ENCODE measurements at places on chromosomes 11 and 22. TPM values are rescaled to one million over a fixed set of nuclear protein-coding genes. Genes with fewer than 3 reads are reported as not detected.

Gene KRTAP5-1
- not detected for total RNA-seq

Gene POU2AF3
- 2.7 TPM for total RNA-seq

Gene SNX32
- total RNA-seq: 0.38 TPM

Gene CABP2
- total RNA-seq: 0.05 TPM

Gene GDPD4
- total RNA-seq: not detected

DNA sequence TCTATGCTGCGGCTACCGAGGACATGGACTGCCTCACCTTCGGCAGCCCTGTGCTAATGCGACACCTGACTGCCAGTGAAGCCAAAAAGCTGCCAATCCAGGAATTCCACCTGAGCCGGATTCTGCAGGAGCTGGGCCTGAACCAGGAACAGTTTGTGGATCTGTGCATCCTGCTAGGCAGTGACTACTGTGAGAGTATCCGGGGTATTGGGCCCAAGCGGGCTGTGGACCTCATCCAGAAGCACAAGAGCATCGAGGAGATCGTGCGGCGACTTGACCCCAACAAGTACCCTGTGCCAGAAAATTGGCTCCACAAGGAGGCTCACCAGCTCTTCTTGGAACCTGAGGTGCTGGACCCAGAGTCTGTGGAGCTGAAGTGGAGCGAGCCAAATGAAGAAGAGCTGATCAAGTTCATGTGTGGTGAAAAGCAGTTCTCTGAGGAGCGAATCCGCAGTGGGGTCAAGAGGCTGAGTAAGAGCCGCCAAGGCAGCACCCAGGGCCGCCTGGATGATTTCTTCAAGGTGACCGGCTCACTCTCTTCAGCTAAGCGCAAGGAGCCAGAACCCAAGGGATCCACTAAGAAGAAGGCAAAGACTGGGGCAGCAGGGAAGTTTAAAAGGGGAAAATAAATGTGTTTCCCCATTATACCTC lies 3.3 kb downstream of the FEN1 start:
- no peak overlapping the region for H3K4me3 ChIP-seq
- H3K27ac ChIP-seq: no peak overlapping the region
- H3K36me3 ChIP-seq: peaks cover 16% of the 10 kb centered on the region

DNA sequence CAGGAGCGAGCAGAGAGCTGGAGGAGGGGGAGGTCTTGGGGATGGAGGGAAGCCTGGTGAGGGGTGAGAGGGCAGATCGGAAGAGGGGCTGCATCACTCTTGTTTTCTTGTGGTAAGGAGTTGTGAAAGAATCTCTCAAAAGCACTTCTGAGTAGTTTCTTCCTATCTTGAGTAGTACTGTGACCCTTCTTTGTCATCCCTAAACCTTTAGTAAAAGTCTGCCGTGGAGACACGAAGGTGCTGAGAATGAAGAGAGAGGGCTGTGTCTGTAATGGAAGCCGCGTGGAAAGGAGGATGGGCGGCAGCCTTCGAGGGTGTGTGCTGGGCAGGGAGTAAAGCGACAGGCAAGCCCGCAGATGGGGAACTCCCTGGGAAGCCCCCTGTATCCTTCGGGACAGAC lies 237.8 kb downstream of the TBC1D22A start:
- no peaks in the 10 kb centered on the region for H3K27me3 ChIP-seq
- H3K36me3 ChIP-seq: no peaks in the 10 kb centered on the region

GRCh38 chr11:94658386-94658785 lies 91.2 kb downstream of the PIWIL4 start:
- H3K36me3 ChIP-seq: no peaks in the 10 kb centered on the region
- no peak for DNase-seq
- no peak overlapping the region for H3K4me3 ChIP-seq
- H3K27me3 ChIP-seq: no peaks in the 10 kb centered on the region

DNA sequence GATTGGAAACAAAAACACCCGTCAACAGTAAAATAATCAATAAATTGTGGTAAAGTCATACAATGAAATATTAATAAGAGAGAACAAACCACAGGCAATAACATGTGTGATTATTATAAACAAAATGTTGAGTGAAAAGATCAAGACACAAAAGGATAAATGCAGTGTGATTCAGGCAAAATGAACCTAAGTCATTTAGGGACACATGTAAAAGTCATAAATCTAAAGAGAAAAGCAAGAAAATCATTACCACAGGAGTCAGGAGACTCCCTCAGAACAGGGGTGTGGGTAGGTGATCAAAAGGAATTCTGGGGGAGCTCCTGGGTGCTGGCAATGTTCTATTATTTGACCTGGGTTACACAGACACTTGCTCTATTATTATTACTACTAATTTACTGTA lies 47.9 kb upstream of the PPP2R1B start:
- H3K27me3 ChIP-seq: no peaks in the 10 kb centered on the region
- H3K36me3 ChIP-seq: peaks cover 3% of the 10 kb centered on the region
- H3K4me3 ChIP-seq: no peak overlapping the region
- no peak overlapping the region for H3K27ac ChIP-seq

DNA sequence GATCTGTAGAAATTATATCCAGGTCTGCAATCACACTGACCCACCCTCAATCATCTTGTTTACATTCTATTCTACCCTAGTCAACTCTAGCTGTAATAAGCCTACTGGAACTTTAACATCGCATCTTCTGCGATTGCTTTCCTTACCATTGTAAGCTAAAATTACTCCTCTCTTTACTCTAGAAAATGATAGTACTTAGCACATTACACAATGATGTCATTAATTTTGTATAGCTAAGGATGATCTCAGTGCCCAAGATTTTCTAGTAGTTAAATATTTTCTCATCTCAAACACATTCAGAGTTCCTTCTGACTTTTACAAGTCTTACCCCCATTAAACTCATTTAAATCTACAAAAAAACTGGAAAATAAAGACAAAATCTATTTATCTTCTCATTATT lies 39.6 kb upstream of the CTSC start:
- H3K36me3 ChIP-seq: no peaks in the 10 kb centered on the region
- no peaks in the 10 kb centered on the region for H3K27me3 ChIP-seq
- H3K4me3 ChIP-seq: no peak overlapping the region
- no peak for DNase-seq
- H3K4me1 ChIP-seq: no peaks in the 10 kb centered on the region
- H3K27ac ChIP-seq: no peak overlapping the region

DNA sequence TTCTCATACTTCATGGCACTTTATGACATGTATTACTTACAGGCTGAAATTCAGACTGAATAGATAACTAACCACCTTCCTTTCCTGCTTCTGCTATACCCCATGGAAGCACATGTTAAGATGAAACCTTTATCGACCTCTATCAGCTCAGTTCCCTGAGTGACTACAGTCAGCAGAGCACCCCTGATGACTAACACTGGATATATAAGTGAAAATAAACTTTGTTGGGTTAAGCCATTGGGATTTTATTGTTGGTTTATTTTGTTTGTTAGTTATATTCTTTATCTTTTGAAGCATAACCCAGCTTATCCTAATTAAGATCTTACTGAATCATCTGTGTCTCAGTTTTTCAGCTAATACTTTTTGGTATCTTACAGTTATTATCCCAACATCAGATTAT lies 23.0 kb upstream of the MAML2 start:
- H3K4me1 ChIP-seq: no peaks in the 10 kb centered on the region
- H3K36me3 ChIP-seq: peaks cover 3% of the 10 kb centered on the region
- no peaks in the 10 kb centered on the region for H3K27me3 ChIP-seq
- DNase-seq: no peak
- H3K27ac ChIP-seq: no peak overlapping the region
- no peak overlapping the region for H3K4me3 ChIP-seq

- no peaks in the 10 kb centered on the region for H3K36me3 ChIP-seq
- no peak overlapping the region for H3K27ac ChIP-seq
- H3K27me3 ChIP-seq: no peaks in the 10 kb centered on the region
- H3K4me1 ChIP-seq: no peaks in the 10 kb centered on the region
- DNase-seq: no peak
Observed at GRCh38 chr11:2569731-2570210, 125.0 kb downstream of the KCNQ1 start.

GRCh38 chr11:129377739-129378138 lies 2.1 kb downstream of the BARX2 start:
- H3K4me3 ChIP-seq: no peak overlapping the region
- no peaks in the 10 kb centered on the region for H3K36me3 ChIP-seq
- no peak for DNase-seq
- H3K4me1 ChIP-seq: peaks cover 20% of the 10 kb centered on the region
- no peak overlapping the region for H3K27ac ChIP-seq

Measured in thymus (tissue), 14 donors.